GM23248 (cell line): ENCODE measurements at places on chromosomes 11 and 22. TPM values are rescaled to one million over a fixed set of nuclear protein-coding genes. Genes with fewer than 3 reads are reported as not detected.
A peak's percentile ranks its signal among the peaks of the same experiment; 100 is the strongest.

Gene ALDH3B2
- not detected in 2 replicates for polyA plus RNA-seq

GRCh38 chr22:42670046-42670445 lies 20.9 kb upstream of the CYB5R3 start:
- DNase-seq, result no peak

DNA sequence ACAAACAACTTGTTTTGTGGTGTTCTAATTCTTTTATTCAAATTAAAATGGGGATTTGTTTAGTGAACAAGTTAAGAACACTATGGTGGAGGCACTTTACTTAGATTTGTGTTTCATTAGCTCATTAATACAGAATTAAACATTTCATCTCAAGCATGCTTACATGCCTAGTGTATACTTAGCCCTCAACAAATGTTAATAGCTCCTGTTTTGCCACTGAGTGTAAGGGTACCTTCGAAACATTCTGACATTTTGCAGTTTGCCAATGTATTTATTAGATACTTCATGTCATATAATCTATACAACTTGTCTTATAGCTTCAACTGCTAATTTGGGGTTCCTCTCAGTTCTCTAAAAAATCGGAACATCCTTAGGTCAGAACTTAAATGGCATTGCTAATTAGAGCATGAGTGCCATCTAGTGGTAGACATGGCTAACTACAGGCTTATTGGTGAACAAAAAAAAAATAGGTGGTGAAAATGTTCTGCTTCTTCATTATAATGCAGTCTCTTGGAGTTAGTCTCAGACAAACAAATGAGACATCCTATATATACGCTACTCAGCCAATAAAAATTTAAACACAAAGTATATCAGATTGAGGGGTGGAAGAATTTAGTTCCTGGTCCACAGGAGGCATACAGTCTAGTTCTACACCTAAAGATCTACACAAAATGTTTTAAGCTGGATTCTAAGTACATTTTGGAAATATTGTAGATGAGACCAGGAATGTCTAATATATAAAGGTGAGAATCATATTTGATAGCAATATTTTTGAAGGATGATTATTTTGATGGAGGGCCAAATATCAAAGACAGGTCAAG lies 4.9 kb upstream of the CNTN5 start:
- peak; percentile 53 for DNase-seq

- DNase-seq, result peak; percentile 7
Observed at GRCh38 chr22:32811788-32812545, 10.5 kb downstream of the TIMP3 start.

Gene MS4A12
- polyA plus RNA-seq, result not detected in 2 replicates
